EH (cell line): ENCODE measurements at places on chromosomes 16 and 17.
A peak's percentile ranks its signal among the peaks of the same experiment; 100 is the strongest.

DNA sequence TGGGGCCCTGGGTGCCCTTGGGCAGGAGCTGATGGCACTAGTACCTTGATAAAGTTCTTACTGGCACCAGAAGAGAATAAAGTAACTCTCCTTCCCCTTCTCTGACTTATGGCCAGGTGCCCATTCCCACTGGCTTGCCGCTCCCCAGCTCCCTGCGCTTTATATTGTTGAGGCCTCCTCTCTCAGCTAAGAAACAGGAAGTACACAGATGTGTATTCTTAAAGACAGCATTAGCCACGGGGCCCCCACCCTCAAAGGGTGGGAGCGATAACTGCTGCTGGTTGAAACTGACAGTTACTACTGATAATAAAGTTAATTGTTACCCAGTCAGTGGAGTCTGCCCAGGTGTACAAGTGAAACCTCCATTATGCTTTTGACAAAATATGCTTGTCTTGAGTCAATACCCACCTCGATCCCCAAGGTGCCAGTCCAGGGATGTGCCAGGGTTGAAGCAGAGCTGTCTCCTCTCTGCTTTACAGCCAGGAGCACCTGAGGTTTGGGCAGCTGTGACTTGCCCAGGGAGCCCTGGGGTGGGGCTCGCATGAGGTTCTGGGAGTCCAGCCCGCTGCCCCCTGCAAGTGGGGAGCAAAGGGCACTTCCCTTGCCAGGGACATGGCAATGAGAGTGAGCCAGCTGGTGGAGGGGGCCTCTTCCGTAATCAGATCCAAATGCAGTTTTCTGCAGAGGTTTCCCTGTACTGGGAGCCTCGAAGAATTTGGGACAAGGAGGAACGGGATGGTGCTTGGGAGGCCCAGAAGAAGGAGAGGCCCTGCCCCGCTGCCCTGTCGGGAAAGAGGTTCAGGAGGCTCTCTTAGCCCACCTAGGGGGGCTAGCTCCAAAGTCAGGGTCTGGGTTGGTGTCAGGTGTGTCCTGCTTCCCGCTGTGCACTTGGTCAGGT lies 5.4 kb upstream of the CLDN9 start:
- no peak for DNase-seq

DNA sequence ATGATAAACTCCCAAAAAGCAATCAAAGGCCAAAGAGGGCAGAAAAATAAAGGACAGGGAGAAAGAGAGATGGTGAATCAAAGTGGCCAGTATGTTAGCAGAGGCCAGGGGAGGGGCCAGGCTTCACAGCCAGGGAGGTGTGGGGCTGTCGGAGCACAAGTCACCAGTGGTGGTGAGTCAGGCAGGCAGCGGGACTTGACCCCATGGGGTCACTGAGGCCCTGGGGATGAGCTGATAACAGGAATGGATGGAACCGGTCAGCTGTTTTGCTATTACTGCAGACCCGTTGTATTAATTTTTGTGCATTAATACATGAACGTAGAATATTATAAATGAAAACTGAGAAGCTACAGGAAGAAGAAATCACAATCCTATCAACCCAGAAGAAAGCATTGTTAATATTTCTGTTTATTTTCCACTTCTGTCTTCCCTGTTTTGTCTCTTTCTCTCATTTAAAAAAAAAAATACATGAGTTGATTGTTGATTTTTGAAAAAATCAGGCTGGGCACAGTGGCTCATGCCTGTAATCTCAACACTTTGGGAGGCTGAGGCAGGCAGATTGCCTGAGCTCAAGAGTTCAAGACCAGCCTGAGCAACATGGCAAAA lies 106.9 kb downstream of the SOCS1 start:
- DNase-seq, result peak; percentile 31

- no peak for DNase-seq
Observed at GRCh38 chr17:1645207-1646171, at the start of gene SCARF1. Gene SCARF1, minus strand, starts transcription at chr17:1645732. Its CDS starts 35 bp downstream, at chr17:1645697.

- no peak for DNase-seq
Observed at GRCh38 chr16:23498863-23499262, 11.4 kb downstream of the GGA2 start.

DNA sequence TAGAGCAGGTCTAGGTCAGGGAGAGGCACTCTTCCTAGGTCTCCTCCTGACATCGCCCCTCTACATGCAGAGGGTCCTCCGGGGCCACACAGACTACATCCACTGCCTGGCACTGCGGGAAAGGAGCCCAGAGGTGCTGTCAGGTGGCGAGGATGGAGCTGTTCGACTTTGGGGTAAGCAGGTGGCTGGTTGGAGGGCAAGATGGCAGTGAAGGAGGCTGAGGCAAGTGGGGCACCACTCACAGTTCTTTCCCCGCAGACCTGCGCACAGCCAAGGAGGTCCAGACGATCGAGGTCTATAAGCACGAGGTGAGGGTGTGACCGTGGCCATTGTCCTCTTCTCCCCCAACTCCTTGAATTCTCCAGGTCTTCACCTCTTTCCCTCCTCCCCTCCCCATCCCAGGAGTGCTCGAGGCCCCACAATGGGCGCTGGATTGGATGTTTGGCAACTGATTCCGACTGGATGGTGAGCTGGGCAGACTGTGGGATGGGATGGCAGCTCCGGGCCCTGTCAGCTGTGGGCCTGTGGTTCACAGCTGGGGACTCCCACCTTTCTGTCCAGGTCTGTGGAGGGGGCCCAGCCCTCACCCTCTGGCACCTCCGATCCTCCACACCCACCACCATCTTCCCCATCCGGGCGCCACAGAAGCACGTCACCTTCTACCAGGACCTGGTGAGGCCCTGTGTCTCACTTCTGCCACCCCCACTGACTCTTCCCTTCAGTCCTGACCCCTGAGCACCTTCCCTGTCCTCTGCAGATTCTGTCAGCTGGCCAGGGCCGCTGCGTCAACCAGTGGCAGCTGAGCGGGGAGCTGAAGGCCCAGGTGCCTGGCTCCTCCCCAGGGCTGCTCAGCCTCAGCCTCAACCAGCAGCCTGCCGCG lies 3.0 kb downstream of the THOC6 start:
- no peak for DNase-seq
